Thoracic aorta (tissue), 2 donors: ENCODE measurements at places on chromosomes 7 and 10.
A peak's percentile ranks its signal among the peaks of the same experiment; 100 is the strongest.

DNA sequence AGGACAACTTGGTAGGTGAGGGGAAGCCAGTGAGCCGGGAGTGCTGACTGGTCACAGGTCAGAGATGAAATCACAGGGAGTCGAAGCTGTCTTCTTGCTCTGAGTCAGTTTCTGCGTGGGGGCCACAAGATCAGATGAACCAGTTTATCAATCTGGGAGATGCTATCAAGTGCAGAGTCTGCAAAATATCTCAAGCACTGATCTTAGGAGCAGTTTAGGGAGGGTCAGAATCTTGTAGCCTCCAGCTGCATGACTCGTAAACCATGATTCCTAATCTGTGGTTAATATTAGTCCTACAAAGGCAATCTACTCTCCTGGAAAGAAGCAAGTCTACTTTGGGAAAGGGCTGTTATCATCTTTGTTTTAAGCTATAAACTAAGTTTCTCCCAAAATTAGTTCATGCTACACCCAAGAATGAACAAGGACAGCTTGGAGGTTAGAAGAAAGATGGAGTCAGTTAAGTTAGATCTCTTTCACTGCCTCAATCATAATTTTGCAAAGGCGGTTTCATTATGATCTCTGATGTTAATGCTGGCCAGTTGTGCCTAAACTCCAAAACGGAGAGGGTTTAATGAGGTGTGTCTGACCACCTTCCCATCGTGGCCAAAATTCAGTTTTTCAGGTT lies 8.4 kb upstream of the LMOD2 start:
- no peak overlapping the region for H3K27ac ChIP-seq
- peaks cover 3% of the 10 kb centered on the region for H3K4me1 ChIP-seq
- H3K36me3 ChIP-seq, result no peaks in the 10 kb centered on the region
- no peak for DNase-seq
- H3K27me3 ChIP-seq, result no peaks in the 10 kb centered on the region

DNA sequence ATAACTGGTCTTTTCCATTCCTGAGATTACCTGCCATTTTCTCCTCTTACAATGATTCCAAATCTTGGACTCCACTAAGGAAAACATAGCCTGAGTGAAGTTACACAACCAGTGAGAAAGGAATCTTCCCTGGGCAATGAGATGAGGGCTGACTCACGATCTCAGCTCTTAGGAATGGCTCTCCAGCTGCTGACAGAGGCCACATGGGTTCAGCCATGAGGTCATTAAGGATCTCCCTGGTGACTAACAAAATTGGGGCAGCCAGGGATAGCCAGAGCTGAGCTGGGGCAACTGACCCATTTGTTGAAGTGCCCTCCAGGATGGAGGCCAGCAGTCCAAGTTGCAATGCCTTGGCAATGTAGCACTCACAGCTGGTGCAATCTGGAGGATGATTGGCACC lies 78.7 kb upstream of the MKLN1 start:
- no peaks in the 10 kb centered on the region for H3K27me3 ChIP-seq
- no peak overlapping the region for H3K4me3 ChIP-seq
- H3K36me3 ChIP-seq, result no peaks in the 10 kb centered on the region
- H3K4me1 ChIP-seq, result peaks cover 11% of the 10 kb centered on the region
- peak; percentile 50 for DNase-seq
- H3K27ac ChIP-seq, result no peak overlapping the region

DNA sequence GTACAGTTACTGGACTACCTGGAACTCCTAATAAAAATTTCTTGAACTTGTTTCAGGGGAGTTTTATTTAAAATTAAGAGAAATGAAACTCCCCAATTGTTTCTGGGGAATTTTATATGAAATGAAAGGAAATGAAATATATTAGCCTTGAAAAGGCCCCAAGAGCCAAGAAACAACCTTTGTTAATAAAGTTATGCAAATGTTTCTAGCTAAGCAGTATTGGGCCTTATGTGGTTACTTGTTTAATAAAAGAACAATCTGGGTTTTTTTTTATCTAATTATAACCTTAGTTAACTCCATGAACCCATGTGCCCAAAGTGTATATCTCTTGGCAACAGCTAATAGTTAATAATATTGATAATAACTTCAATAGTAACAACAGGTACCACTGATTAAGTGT lies 222.8 kb downstream of the EXOC4 start:
- no peak for DNase-seq
- no peak overlapping the region for H3K4me3 ChIP-seq
- H3K27me3 ChIP-seq, result no peaks in the 10 kb centered on the region
- no peaks in the 10 kb centered on the region for H3K4me1 ChIP-seq
- H3K36me3 ChIP-seq, result peaks cover 5% of the 10 kb centered on the region
- no peak overlapping the region for H3K27ac ChIP-seq

GRCh38 chr7:38834357-38834756 lies 74.6 kb downstream of the VPS41 start:
- H3K27me3 ChIP-seq, result no peaks in the 10 kb centered on the region
- H3K4me1 ChIP-seq, result no peaks in the 10 kb centered on the region
- DNase-seq, result no peak
- no peak overlapping the region for H3K4me3 ChIP-seq

GRCh38 chr10:133276100-133276434 lies 601 bp downstream of the ADAM8 start:
- DNase-seq, result no peak
- no peaks in the 10 kb centered on the region for H3K27me3 ChIP-seq
- no peak overlapping the region for H3K27ac ChIP-seq
- peaks cover 7% of the 10 kb centered on the region for H3K36me3 ChIP-seq

DNA sequence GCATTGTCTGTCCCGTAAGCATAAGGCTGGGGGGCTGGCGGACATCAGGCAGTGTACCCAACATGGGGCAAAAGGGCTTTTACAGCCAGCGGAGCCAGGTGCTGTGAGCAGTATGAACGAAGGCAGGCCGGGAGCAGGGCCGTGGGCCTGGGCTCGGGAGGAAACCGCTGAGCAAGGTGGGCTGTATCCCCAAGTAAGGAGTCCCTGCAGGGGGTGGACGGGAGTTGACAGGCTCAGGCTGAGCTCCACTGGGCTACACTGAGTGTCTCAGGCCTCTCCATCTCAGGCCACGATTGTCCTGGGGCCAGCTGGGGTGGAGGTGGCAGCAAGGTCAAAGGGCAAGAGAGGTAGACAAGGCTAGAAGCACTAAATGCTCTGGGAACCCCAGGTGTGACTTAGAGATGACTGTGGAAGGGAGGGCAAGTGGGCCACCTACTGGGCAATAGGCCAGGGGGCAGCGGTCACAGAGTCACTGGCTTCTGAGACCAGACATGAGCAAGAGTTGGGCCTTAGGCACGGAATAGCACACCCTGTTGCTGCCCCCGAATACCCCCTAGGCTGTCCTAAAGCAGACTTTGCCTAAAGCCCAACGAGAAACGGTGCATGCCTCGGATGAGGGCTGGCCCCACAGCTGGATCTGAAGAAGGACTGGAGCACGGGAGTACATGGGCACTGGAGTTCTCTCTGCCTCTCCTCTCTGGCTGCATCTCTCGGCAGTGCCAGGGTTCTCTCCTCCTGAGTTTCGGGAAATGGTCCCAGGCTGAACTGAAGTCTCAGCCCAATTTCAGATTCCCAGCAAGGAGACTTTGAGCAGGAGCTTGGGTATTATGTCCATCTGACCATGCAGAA lies 10.8 kb upstream of the RAMP3 start:
- no peak overlapping the region for H3K27ac ChIP-seq
- H3K4me3 ChIP-seq, result no peak overlapping the region
- no peaks in the 10 kb centered on the region for H3K4me1 ChIP-seq
- no peaks in the 10 kb centered on the region for H3K36me3 ChIP-seq
- H3K27me3 ChIP-seq, result no peaks in the 10 kb centered on the region
- DNase-seq, result no peak
